ENCODE measurements at places on chromosomes 3 and 15.

DNA sequence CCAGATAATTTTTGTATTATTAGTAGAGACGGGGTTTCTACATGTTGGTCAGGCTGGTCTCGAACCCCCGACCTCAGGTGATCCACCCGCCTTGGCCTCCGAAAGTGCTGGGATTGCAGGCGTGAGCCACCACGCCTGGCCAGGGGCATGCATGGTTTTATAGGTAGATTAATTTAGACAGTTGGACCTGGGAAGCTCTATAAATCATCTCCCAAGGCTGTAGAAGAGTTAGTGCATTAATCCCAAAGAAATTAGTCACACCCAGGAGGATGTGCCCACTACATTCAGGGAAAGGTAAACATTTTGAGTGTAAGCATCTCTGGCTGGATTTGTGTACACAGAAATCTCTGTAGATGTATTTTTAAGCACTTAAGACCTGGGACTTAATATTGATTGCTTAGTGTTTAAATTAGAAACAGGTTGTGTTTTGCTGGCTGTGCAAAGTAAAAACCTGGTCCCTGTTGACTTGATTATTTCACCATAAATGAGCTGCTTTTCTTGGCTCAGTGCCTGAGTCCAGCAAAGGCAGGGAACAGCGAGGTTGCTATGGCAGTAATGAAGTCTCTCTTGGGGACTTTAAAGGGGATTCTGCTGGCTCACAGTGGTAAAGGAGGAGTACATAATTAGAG is 19.2 kb downstream of the EXOSC7 start:
- no peak for DNase-seq

DNA sequence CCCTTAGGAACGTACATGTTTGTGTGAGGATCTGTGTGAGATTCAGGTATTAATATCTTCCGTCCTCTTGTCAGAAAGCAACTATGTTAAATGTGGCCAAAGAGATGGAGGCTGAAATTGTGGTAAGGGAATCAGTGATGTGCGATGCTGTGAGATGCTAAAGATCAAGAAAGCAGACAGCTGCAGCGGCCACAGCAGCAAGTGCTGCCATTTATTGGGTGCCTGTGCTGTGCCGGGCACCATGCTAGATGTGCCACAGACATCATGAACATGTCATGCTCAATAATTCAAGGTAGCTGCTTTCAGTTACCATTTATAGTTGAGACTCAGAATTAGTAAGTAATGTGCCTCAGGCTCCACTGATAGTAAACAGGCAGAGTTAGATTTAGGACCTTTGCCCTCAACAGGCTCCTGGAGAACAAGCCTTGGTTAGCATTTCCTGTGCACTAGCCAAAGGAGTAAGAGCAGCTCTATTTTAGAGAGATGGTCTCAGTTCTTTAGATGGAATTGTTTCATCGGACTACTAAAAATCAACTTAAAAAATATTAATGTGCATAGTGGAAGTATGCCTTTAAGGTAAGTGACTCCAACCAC is 24.9 kb downstream of the LARS2 start:
- no peak for DNase-seq

- no peak for DNase-seq
Measured at GRCh38 chr3:164048451-164048850, 1029.8 kb downstream of the SI start.

DNA sequence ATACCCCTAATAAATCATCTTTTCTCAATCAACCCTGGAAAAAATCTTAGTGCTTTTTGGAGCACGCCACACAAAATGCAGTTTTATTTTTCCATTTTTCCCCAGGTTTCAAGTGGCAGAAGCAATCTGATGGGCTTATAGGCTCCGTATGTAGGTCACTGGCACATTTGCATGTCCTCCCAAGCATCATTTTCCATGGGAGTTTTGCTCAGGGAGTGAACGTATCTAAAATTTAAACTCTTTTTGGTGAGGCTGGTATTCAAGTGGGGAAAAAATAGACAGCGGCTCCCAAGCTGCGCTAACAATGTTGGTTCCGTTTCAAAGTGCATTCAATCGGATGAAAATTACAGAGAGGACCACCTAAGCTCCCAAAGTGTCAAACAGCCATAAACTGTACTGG is 233.4 kb downstream of the MEX3B start:
- DNase-seq: no peak

Measured in cortex of kidney (tissue), 1 donor.